ENCODE measurements at places on chromosomes 5 and 9.
A peak's percentile ranks its signal among the peaks of the same experiment; 100 is the strongest.

DNA sequence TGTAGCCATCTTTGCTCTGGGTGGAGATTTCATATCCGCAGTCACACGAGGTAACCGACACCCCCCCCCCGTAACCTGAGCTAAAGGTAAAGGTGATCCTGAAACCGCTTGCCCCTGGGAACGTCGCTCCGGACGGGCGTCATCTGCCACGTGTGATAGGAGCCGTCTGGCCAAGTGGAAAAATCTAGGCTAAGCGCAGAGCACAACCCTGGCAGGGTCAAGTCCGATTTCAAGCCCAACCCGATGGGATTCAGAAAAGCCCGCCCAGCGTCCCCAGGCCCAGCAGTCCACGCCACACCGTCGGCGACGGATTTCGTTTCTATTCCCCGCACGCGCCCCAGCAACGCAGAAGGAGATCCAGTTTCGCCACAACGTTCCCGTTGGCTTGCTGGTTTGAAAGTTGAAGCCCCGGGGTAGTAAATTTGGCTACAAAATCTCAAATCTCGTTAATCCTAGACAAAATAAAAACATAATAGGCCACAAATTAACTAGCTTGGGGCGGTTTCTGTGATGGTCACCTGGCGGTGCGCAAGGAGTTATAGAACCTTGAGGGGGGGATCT lies 32.4 kb upstream of the NFIB start:
- peak; percentile 76 for DNase-seq

- no peak for DNase-seq
These were observed 7.1 kb downstream of the PRUNE2 start for GRCh38 chr9:76898786-76899185.

- DNase-seq, result no peak
These were observed 56.1 kb downstream of the GRIA1 start for GRCh38 chr5:153546566-153546965.

GRCh38 chr9:119047513-119048307 lies 321.5 kb downstream of the BRINP1 start:
- no peak for DNase-seq

DNA sequence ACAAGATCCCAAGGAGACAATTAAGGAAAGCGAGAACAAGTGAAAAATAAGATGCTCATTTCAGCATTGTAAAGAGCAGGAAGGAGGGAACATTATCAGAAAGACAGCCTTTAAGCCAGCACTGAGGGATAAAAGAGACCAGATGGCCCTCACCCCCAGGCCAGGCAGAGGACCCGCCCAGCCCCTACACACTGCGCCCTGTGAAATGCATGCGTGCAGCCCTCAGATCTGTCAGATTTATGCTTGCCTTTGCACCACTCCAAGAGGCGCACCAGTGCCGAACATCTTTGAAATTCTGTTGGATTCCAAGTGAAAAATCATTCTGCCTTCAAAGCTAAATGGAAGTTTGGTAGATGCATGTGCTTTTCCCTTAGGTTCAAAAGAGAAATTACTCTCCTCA lies 378.0 kb downstream of the MLLT3 start:
- no peak for DNase-seq

GRCh38 chr9:12790001-12790400 lies 15.2 kb downstream of the LURAP1L start:
- no peak for DNase-seq

DNA sequence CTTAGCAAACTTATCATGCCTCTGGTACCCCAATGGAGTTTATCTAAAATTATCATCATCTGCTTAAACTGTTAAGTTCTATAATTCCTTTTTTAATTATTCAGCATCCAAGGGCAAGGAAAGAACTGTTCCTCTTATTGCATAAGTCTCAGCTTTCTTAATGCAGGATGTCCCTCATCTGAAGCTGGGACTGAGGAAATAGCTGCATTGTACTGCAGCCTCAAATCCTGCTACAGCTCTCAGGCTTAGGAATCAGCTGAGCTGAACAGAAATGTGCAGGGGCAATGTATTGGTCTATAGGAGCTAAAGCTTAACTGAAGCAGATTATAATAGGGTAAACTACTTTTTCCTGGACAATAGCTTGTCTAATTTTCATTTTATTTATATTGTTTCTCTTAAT lies 48.0 kb downstream of the HAPLN1 start:
- no peak for DNase-seq

GRCh38 chr9:127644146-127644827 lies 32.2 kb downstream of the STXBP1 start:
- no peak for DNase-seq

Data from psoas muscle (tissue), 8 donors.